Occipital lobe (tissue), 3 donors: ENCODE measurements at places on chromosomes 1 and 21. TPM values are rescaled to one million over a fixed set of nuclear protein-coding genes. Genes with fewer than 3 reads are reported as not detected.

Gene KIF21B
- total RNA-seq = 165 TPM

Gene SPRR1B
- not detected for total RNA-seq

- no peak for DNase-seq
Observed at GRCh38 chr1:198771563-198772153, 132.8 kb downstream of the PTPRC start.

DNA sequence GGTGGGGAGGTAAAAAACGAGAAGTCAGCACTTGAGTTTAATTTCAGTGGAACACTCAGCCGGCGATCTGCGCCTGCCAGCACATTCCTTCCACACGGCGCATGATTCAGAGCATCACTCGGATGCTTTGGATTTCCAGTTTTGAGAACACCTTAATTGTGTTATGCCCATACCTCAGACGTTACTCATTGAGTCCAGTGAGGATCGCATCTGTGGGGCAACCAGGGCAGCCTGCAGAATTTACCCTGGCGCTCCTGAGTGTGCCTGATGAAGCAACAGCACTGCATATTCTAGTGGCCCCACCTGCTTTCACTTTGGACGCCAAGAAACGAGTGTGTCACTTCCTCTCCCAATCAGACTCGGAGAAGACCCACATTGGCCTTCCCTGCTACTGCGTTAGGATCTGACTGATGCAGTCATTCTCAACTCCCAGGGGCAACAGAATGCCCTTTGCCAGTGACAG, 19.9 kb downstream of the FAM89A start:
- no peak for DNase-seq

DNA sequence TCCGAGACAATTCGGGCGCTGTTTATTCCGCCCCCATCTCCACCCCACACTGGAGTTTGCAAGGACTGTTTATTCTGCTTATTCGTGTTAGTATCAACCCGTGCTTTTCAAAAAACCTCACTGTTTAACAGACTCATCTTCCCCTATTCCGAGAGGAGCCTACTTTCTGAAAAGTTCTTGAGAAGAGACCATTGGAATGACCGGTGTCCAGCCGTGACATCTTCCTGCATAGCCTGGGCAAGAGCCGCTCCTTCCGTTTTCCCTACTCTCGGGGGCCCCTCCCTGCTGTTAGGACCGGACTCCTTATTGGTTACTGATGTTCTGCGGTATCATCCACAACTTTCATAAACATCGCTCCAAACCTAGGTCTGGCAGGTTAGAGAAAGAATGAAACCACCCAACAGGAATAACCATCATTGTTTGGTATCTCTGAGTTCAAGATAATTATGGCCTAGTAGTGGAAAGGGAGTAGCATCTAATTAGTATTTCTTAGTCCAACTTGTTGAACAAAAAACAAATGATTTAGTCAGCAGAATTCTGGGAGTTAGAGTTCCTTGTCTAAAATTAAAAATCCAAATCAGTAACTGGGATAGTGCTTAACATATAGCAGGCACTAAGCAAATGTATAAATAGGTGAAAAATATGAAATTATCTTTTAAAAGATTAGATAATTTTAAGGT, 837 bp downstream of the STXBP3 start:
- DNase-seq = peak; percentile 47

- DNase-seq = peak; percentile 78
Observed at GRCh38 chr1:15180189-15180588, 26.6 kb downstream of the TMEM51 start.

DNA sequence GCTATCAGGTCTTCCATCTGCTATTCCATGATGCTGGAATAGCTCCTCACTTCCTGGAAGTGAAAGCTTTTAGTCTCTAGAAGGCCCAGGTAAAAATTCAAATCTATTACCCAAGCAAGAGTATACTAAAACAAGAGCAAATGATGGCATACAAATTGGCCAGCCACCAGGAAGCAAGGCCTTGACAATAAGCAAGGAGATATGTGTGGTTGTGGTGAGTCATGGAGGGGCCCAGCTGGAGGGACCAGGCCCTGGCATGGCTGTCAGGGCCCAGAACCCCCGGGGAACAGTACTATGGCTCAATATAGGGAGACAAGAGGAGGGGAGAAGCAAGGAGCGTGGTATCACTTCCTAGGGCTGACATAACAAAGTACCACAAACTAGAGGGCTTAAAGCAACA, 358.7 kb downstream of the RRAGC start:
- DNase-seq = no peak

GRCh38 chr1:162081316-162081715, 11.8 kb downstream of the NOS1AP start:
- DNase-seq = no peak
